PC-9 (cell line): ENCODE measurements at places on chromosomes 5 and 9. TPM values are rescaled to one million over a fixed set of nuclear protein-coding genes. Genes with fewer than 3 reads are reported as not detected.
A peak's percentile ranks its signal among the peaks of the same experiment; 100 is the strongest.

GRCh38 chr9:7489036-7489435 is 310.5 kb downstream of the DMAC1 start:
- DNase-seq = no peak

- DNase-seq = peak; percentile 91
Measured at GRCh38 chr9:115118879-115119218, 892 bp upstream of the TNC start.

GRCh38 chr9:132268725-132269352 is 85.9 kb downstream of the SETX start:
- DNase-seq = peak; percentile 34

GRCh38 chr9:114606597-114607207 is 4.4 kb upstream of the TMEM268 start:
- DNase-seq = no peak

Gene SEMA5A
- total RNA-seq = not detected in 2 replicates

GRCh38 chr5:163330723-163331668 is 106.4 kb upstream of the CCNG1 start:
- DNase-seq = no peak

DNA sequence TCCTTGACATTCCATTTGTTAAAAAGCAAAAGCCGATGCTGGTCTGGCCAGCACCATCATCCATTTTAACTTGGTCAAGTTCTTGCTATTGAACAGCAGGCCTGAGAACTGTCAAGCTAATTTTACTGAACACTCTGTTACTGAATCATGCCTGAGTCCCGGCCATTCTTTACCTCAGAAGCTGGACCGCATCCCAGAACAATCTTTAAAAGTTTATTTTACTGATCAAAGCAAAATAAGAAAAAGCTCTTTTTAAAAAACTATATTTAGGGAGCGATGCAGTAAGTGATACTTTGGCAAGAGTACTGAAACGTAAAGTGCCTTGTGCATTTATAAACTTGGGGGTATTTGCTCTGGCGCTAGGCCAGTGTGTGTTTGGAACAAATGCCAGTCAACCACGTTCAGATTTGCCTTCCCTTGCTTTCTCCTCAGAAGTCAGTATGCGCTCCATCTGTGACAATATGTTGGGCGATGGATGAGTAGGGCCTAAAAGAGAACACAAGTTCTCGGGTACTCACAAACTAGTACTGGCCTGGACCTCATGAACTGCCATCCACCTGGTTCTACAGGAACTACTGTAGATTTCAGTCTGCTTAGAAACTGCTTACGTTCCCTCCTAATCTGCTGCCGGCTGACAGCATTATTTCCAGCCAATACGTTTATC is 161.9 kb downstream of the MAPKAP1 start:
- no peak for DNase-seq

DNA sequence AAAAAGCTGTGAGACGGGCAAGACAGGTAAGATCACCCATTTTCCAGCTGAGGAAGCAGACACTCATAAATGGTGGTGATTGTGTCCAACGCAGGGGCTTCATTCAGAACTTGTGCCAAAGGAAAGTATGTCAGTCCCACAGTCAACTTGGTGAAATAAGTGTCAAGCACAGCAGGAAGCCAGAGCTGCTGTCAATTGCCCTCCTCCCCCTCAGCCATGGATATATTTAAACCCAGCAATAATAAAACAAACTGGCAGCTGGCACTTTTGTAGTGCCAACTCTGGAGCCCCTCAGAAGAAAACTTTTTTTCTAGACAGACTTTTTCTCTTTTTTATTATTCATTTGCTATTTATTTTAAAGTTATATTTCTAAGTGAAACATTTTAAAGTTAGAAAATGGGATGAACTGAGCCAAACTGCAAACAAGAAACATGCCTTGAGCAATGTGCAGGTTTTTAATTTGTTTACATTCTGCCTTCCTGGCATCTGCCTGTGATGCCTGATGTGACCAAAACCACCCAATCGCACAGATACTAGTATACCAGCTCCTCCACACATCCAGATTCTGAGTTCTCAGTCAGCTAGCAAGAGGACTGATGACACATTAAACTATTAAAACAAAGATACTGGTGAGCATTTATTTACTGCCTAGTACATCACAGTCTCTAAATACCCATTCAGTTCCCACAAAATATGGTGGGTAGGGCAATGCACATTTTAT is 17.0 kb downstream of the DMAC1 start:
- no peak for DNase-seq

GRCh38 chr5:55066277-55066676 is 36.2 kb upstream of the GZMA start:
- no peak for DNase-seq

GRCh38 chr9:98667005-98667640 is 41.6 kb downstream of the GABBR2 start:
- no peak for DNase-seq

- DNase-seq = no peak
Measured at GRCh38 chr5:130231786-130232185, 327.5 kb downstream of the CHSY3 start.

Gene CCDC180
- 2.3 and 4.0 TPM in 2 replicates for total RNA-seq

DNA sequence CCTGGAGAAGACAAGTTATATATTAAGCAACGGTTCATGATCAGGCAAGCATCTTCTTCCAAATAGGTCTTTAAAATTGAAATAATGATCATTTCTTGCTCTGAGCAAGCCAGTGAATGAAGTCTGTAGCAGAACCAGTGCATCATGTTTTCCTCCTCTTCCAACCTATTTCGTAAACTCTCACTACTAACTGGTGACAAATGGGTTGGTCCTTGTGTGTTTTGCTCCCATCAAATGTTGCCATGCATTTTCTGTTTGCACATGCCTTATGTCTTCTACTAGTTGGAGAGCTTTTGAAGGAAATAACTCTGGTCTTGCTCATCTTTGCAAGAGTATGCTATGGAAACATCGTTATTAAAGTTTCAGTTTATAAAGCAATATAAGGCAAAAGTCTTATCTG is 37.2 kb upstream of the SPDL1 start:
- no peak for DNase-seq

DNA sequence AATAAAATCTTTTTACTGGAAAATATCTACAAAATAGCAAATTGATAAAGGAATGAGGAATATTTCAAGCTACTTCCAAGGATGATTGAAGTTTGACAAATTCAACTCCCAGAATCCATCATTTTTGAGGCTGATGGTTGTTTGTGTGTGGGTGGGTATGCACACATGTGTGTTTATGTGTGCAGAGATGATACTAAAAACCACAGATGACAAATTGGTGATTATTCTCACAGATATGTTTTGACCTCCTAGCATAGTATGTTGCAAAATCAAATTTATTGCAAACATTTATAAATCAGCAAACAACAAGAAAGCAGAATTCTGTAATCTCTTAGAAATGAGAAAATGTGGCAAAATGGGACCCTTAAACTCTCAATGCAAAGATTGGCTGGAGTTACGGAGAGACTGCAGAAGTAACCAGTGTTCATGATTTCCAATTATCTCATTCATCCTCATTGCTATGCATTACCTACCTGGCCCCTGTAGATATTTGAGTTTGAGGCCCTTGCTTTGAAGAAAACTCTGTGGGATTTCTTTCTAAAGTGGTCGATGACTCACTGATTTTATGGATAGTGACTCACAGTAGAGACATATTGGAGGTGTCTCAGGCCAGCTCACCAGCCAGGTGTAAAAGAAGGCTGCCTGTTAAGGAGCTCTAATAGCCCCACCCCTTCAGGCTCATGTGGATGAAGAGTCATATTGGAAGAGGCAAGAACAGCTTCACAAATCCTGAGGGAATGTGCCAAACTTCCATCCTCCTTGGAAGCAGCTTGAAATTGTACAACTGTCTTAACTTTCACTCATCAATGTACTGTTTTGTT is 44.6 kb upstream of the TMC1 start:
- DNase-seq = peak; percentile 80

DNA sequence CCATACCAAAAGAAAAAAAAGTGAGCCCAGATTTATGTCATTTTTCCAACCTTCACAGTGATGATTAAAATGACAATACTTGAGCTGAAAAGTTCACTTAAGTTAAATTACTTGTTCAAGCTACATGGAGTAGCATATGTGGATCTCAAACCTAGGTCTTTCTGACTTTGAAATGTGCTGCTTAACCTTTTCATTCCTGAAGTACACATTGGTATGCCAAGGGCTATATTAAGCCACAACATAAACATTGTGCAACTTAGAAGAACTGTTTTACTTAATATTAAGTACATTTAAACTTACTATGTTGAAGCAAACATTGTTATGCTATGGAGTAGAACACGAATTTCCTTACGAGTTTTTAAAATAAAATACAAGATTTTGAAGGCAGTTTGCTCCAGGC is 105.0 kb downstream of the GIN1 start:
- no peak for DNase-seq

Gene ANKRD18B
- 4.6 and 6.9 TPM in 2 replicates for total RNA-seq

DNA sequence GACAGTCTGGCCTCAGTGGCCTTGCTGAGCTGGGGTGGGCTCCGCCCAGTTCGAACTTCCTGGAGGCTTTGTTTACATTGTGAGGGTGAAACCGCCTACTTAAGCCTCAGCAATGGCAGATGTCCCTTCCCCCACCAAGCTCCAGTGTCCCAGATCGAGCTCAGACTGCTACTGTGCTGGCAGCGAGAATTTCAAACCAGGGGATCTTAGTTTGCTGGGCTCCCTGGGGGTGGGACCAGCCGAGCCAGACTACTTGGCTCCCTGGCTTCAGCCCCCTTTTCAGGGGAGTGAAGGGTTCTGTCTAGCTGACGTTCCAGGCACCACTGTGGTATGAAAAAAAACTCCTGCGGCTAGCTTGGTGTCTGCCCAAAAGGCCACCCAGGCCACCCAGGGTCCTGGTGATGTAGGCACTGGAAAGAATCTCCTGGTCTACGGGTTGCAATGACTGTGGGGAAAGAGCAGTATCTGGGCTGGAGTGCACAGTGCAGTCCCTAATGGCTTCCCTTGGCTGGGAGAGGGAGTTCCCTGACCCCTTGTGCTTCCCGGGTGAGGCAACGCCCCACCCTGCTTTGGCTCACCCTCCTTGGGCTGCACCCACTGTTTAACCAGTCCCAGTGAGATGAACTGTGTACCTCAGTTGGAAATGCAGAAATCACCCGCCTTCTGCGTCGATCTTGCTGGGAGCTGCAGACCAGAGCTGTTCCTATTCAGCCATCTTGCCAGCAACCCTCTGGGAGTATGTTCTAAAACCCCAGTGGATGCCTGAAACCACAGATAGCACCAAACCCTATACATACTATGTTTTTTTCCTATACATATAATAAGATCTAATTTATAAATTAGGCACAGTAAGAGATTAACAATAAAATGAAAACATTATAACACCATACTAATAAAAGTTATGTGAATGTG is 95.5 kb downstream of the TMEM161B start:
- no peak for DNase-seq

GRCh38 chr5:11596185-11596584 is 308.1 kb downstream of the CTNND2 start:
- DNase-seq = no peak

DNA sequence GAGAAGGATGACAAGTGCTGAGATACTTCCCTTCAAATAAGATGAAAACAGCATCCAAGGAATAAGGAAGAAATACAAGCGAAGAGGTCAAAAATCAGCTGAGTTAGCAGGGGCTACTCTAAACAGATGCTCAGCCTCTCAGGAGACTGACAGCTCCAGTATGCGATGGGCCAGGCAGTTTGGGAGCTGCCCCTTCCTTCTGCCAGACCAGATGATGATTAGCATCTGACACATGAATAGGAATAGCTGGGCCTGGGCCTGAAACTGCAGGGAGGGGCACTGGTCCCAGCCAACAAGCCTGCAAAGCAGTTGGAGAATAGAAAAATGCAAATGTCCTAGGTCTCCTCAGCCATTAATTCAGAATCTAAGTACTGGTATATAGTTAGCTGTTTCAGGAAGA is 13.1 kb upstream of the MAP3K1 start:
- no peak for DNase-seq
